Astrocyte (in vitro differentiated cells and primary cell): ENCODE measurements at places on chromosomes 1 and 21.

DNA sequence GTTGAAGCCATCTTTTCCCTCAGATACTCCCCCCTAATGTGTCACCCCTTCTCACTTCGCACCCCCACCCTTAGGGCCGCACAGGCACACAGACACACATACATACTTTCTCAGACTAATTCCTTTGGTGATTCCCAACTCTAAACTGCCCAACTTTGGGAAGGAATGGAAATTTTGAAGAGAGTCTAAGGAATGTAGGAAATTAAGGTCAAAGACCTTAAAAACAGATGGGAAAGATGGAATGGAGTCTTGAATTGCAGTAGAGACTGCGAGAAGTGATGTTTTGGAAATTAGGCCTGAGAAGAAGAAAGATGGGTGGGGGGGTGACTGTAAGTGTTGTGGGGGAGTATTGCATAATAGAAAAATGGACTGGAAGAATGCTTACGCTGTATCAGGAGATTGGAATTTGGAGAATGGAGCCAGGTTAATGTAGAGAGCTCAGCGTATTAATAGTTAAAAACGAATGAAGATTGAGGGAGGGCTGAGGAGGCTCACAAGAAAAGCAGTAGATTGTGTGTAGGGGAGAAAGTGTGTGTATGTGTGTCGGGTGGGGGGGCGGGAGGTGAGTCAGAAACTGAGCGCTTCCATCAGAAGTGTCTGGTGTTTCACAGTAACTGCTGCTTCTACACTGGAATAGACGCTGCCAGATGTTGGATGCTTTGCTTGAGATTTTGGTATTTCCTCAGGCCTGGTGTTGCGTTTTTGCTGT, 1.7 kb downstream of the PIP5K1A start:
- DNase-seq, result peak; percentile 92

- DNase-seq, result no peak
Measured at GRCh38 chr1:77509898-77510297, 172.6 kb downstream of the ZZZ3 start.

DNA sequence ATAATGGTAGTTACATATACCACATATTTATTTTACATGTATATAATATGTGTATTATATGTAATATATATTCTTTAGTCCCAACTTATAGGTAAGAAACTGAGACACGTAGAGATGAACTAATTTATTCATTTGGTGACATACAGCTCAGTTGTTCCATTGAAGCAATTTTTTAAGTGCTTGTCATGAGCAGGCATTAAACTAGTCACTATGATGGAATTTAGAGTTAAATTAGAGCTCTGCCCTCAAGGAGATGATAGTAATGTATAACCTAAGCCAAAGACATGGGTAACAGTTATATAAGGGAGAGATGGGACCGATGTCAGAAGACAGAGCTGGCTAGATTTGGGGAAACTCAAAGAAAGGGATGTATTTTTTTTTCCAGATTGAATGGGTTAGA, 83.0 kb downstream of the ST6GALNAC5 start:
- DNase-seq, result peak; percentile 25

GRCh38 chr1:221217029-221217428, 337.8 kb downstream of the HLX start:
- no peak for DNase-seq
